ENCODE measurements at places on chromosomes 4 and X.

GRCh38 chr4:94724016-94724790 is 33.6 kb upstream of the BMPR1B start:
- DNase-seq: no peak

GRCh38 chr4:89615051-89615450 is 221.9 kb downstream of the SNCA start:
- DNase-seq: no peak

- no peak for DNase-seq
Measured at GRCh38 chr4:142242156-142242555, 603.9 kb downstream of the INPP4B start.

GRCh38 chr4:4592414-4592813 is 50.6 kb upstream of the STX18 start:
- no peak for DNase-seq
